Occipital lobe (tissue), 3 donors: ENCODE measurements at places on chromosomes 4 and X. TPM values are rescaled to one million over a fixed set of nuclear protein-coding genes. Genes with fewer than 3 reads are reported as not detected.

GRCh38 chr4:57081651-57082621 is 28.2 kb downstream of the IGFBP7 start:
- DNase-seq: no peak

DNA sequence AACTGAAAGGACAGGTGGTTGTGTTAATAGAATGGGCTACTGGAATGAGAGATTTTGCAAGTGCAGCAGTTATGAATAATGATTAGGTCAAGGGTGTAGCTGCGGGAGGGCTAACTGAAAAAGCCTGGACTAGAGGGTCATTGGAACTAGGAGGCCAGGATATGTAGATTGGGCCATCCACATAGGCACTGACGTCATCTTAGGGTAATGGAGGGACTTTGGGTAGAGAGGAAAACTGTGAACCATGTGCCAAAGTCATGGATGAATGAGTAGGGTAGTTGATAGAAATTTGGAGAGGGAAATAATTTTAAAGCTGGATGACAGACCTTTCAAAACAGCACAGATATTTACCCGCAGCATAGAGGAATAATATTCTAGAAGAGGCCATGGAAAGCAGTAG is 123.6 kb upstream of the SLITRK2 start:
- DNase-seq: no peak

GRCh38 chr4:127641524-127641923 is 8.8 kb downstream of the INTU start:
- DNase-seq: no peak

- DNase-seq: no peak
Observed at GRCh38 chrX:69357317-69357716, 146.8 kb upstream of the NALF2 start.

- DNase-seq: no peak
Observed at GRCh38 chr4:101667348-101667747, 123.2 kb upstream of the BANK1 start.

GRCh38 chrX:116272861-116273260 is 102.3 kb downstream of the AGTR2 start:
- DNase-seq: no peak

DNA sequence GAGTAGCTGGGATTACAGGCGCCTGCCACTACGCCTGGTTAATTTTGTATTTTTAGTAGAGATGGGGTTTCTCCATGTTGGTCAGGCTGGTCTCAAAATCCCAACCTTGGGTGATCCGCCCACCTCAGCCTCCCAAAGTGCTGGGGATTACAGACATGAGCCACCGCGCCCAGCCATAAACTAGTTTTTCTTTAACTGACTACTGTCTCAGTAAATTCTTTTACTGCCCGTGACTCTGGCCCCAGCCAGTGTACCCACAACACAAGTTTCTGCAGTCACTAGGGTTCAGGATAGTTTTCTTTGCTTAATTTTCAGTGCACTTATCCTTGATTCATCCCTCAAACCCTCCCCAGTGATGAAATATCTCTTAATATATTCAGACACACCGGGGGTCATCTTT is 8.3 kb downstream of the SHROOM2 start:
- DNase-seq: no peak

- DNase-seq: no peak
Observed at GRCh38 chrX:7164174-7164573, 16.2 kb upstream of the PUDP start.

DNA sequence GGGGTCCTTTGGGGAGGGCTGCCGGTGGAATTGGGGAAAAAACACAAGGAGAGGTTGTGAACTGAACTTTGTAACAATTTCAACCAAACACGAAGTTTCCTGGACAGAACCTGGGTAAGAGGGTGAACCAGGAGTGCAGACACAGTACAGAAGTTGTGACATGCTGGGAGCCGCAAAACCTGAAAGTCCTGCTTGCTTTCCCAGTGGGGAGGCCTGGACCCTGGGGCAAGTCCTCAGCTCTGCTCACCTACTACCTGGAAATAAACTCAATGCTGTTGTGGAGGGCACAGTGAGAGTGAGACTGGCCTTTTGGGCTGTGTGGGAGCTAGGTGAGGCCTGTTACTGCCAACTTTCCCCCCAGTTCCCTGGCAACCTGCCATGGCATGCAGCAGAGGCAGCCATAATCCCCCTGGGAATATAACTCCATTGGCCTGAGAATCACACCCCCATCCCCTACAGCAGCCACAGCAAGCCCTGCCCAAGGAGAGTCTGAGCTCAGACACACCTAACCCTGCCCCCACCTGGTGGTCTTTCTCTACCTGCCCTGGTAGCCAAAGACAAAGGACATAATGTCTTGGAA is 162.8 kb downstream of the THOC2 start:
- DNase-seq: no peak

GRCh38 chrX:109966246-109966645 is 36.7 kb upstream of the TMEM164 start:
- DNase-seq: no peak

DNA sequence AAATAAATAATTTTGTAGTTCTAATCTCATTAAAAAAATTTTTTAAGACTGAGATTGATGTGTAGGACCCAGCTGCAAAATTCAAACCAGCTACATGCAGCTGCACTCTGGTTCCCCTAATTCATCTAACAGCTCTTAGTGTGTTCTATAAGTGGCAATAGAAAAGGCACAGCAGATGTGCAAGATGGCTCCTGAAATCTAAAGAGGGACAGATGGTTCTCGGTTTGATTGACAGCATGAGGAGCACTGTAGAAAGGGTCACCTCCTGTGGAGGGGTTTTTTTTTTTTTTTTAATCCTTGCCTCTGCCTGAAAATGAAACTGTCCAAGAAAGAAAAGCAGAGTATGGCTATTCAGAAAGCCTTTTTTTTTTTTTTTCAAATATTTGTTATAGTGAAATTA is 16.9 kb upstream of the OCIAD1 start:
- no peak for DNase-seq

GRCh38 chr4:53906606-53907190 is 157.7 kb downstream of the CHIC2 start:
- DNase-seq: no peak

- no peak for DNase-seq
Observed at GRCh38 chr4:115763051-115763450, 649.6 kb upstream of the NDST4 start.

- no peak for DNase-seq
Observed at GRCh38 chrX:150205011-150205410, 158.1 kb upstream of the MAMLD1 start.

DNA sequence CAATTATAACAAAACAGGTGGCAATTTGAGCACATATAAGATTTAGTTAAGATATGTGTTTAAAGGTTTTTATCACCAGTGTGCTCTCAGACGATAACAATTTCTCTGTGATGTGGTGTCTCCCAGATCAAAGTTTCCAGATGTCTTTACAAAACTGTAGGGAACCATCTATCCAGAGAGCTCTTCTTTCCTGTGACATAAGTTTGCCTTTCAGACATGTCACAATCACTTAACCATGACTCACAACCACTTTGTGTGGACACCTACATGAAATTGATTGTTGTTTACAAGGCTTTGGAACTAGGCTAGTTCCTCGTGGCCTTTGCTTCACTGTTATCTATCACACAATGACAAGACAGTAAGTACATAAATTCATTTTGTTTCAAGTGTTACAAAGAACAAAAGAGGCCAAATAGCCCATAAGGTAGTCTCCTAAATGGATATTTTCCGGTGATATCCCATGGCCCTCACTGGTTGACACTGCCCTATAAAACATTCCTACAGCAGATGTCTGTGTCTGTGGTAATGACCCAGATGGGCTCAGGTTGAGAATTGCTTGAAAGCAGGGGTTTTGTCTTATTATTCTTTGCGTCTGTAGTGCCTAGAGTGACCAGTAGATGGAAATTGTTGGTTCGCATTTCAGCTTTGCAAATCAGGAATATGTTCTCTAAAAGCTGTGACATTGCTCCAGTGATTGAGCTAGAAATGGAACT is 297.8 kb upstream of the FAM241A start:
- DNase-seq: no peak

DNA sequence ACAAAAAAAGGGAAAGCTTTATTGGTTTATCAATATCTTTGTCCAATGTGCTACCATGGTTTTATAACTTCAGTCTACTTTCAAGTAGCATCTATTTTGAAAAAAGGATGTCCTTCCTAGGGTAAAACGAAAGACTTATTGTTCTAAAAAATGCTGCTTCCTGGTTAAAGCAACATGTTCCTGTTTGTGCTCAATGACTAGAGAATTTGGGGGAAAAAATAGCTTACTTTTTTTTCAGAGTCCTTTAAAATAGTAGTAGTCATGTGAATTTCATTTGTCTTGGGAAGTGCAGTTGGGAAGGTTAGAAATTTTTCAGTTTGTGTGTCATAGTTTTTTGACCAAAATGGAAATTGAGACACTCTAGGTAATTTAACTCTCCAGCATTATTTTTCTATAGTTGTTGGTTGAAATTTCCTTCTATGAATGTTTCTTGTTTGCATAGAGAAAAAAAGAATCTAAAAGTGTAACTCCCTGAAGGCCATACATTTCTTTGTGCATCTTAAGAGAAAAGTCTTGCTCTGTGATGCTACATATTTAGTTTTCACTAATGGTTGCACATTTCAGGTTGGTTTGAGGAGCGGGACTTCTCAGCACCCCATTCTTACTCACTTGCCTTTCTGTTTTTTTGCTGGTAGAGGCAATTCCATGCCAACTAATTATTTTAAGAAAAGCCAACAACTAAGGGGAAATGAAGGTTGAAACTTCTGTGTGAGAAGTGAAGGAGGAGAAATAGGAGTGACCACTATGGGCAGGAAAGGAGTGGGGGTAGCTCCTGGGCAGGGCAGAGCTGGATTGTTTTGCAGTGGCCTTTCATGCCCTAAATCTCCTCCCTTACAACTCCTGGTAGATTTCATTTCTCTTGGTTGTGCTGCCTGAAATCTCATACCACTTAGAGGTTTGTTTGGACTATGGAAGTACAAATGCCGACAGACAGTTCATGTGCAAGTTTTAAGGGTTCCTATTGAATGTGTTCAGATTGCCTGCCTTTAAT is 76.4 kb downstream of the RAPGEF2 start:
- no peak for DNase-seq

DNA sequence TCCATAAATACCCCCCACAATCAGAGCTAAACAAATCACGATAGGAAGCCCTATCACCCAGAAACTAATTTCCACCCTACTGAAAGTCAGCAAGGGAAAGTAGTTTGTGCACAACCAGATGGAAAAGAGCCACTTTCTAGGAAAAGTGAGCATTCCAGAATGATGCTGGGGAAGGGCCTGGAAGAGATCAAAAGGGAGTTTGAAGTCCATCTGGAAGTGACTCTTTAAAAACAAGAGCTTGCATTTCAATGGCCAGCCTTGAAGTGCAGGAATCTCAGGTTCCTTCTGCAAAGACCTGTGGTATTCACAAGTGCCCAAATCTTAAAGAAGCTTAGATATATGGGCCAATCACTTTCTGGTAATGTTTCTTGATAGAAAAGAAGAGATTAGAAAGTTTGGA is 97.0 kb upstream of the LDB2 start:
- no peak for DNase-seq

- no peak for DNase-seq
Observed at GRCh38 chr4:11130195-11130970, 298.3 kb downstream of the HS3ST1 start.

DNA sequence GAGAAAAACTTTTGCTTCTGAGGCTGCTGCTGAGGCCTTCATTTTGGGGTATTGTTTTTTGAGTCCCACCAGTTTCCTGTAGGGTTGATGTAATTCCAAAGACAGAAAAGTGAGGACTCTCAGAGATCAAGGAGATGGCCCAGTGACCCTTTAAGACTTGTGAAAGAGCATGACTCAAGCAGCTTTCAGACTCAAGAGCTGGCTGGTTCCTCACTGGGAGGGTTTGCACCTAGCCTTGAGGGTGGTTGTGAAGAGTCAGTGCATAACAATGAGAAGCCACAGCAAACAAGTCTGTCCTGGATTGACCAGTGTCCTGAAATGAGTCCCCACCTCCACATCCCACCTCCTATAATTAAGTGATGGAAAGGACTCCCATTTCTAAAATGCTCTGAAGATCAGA is 89.2 kb downstream of the NHS start:
- no peak for DNase-seq

GRCh38 chr4:186536285-186536684 is 19.1 kb downstream of the MTNR1A start:
- DNase-seq: no peak

DNA sequence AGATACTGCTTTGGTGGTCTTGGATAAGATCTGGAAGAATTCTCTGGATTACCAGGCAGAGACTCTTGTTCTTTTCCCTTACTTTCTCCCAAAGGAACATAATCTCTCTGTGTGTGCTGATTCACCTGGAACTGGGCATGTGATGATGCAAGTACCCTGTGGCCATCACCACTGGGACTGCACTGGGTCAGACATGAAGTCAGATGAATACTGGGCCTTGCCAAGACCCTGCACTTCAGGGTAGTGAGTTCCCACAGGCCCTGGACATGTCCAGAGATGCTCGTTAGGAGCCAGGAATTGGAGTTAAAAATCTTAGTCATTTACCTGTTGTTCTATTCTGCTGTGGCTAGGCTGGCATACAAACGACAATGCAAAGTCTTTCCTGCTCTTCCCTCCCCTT is 290.1 kb upstream of the BMP3 start:
- no peak for DNase-seq

DNA sequence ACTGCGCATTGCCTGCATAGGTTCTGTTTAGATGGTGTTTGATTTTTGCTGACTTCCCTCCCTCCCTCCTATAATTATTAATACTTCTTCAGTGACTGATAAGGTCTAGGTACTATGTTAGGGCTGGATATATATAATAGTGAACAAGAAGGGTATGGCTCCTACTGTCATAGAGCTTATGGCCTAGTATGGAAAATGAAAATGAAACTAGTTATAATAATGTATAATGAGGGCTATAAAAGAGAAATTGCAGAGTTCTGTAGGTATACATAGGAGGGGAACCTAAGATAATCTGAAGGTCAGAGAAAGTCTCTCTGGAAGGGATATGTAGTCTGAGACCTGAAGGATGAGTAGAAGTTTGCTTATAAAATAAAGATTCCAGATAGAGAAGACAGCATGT is 102.1 kb downstream of the DCK start:
- no peak for DNase-seq

- DNase-seq: no peak
Observed at GRCh38 chr4:32087211-32087610, 1367.0 kb downstream of the PCDH7 start.

- no peak for DNase-seq
Observed at GRCh38 chr4:172035562-172035961, 222.4 kb downstream of the GALNTL6 start.

VAMP7 gene
- total RNA-seq: 29.9 TPM

RAB9B gene
- total RNA-seq: 36.3 TPM

ETDB gene
- total RNA-seq: not detected

CT45A5 gene
- total RNA-seq: not detected

CCSER1 gene
- total RNA-seq: 246 TPM
